ENCODE measurements at places on chromosomes 1 and 21.

DNA sequence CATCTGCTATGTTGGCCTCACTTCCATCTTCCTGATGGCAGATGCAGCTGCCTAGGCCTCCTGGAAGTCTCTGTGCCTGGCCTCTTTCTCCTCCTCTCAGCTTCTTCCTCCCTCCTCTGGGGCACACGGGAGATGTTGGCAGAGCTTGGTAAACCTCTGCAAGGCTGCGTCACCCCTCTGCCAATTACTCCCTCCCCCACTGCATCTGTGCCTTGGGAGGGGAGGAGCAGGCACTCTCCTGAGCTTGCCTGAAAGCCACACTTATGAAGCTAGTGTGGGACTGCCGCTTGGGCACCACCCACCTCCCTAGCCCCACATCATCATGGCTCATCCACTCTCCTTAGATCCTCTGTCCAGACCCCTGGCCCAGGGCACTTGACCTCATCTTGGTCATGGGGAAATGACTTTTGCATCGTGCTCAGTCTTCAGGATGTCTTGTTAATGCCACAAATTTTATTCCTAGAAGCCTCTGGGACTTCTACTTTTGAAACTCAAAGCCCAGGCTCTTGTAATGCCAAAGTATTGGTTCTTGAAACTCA is 7.3 kb upstream of the TMEM51 start:
- no peak for DNase-seq

DNA sequence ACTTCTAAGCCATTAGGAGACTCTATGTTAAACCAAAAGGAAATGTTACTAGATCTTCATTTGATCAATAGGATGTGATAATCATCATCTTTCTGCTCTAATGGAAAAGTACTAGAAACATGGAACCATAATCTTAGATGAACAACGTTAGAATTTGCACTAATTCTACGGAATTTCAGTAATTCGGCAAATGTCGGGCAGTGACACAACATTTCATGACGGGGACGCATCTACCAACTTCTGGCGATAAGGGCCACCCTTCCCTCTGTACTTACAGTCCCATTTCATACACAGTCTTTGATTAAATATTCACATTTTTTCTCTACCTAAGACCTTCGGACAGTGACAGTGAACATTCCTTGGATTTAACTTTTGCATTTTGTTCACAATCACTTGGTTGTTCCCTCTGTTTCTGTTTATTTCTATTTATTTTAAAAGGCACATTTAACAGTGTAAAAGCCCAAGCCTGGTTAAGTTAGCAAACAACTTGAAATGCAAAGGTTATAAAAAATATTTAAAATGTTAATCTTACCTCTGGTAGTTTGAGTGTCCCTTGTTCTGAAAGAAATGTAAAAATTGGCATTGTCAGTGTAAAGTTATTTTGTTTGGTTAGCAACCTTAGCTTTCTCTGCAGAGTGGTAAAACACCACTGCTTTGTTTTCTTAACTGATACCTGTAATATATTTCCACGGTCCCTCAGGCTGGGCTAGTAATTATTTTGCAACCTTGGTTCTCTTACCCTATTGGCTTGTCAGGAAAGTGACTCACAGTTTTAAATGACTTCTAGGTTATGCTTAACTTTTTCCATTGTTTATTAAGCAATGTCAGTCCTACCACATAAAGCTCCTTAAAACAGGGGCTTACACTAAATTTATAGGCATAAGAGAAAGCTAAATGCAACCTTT is 276.9 kb downstream of the VAV3 start:
- DNase-seq, result no peak

GRCh38 chr1:167728818-167729410 is 7.1 kb downstream of the MPZL1 start:
- DNase-seq, result no peak

DNA sequence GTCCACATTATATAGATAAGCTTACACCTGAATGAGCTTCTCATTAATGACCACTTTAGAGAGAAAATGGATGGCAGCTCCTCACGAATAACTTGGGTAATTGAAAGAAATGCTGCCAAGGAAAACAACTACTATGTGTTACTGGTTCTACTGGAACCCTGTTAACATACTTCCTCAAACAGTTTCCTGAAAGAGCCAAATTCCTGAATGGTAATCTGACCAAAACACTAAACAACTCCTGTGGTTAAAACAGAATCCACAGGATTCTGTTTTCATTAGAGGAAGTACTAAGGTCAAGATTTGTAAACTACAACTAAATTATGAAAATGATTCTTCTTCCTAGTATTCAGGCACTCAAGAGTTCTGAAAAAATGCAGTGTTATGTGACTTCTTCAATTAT is 107.2 kb downstream of the DNM3 start:
- DNase-seq, result no peak

- peak; percentile 96 for DNase-seq
These were observed 21.9 kb upstream of the LAPTM5 start for GRCh38 chr1:30779294-30780071.

DNA sequence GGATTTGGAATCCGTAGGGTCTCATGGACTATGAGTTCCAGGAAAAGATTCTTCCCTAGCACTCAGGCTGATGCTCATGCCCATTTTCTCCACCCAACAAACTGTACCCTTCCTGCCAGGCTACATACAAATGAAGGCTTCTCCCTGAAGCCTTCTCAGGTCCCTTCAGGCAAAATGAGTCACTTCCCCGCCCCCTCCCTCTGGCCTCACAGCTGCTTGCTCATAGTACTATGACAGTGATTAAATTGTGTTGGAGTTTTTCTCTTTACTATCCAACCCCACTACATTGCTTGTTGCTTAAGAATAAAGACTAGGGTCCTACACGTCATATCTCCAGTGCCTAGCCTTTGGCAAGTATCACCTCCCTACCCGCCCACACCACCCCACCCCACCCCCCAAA is 207.6 kb upstream of the NFIA start:
- DNase-seq, result no peak

DNA sequence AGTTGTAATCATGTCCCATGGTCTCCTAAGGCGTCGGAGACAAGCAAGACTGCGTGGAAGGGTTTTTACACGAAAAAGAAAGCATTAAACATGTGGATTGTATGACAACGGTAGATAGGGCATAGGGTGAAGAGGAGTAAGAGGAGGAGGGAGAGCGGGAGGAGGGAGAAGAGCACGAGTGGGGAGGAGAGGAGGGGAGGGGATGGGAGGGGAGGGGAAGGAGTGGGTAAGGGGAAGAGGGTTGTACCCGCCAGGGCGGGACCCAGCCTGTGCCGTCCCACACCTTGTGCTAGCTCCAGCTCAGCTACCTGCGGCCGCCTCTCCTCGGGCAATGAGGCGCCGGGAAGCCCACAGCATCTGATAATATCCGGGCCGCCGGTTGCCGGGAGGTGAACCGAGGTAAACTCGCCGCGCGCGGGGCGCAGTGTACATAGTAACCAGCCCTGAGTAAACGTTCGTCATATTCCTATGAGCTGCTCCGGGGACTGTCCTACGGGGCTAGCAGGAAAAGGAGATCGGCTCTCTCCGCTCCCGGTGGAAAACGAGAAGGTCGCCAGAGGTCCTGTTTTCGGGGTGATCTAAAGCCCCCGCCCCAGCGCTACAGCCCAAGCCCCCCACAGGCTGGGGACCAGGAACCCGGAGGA is 449 bp upstream of the RCAN3 start:
- DNase-seq, result peak; percentile 65

DNA sequence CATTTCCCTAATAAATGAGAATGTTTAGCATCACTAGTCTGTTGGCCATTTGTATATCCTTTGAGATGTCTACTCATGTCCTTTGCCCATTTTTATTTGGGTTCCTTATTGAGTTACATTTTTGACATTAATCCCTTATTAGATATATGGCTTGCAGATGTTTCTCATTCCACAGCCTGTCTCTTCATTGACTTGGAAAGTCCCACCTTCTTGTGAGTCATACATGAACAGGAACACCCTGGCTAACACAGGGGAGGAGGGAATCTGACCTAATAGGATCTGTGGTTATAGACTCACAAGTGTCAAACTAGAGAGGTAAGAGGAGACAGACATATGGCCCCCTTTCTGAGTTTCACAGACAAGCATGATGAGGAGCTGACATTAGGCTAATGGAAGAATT is 11.5 kb downstream of the ZP4 start:
- DNase-seq, result no peak

DNA sequence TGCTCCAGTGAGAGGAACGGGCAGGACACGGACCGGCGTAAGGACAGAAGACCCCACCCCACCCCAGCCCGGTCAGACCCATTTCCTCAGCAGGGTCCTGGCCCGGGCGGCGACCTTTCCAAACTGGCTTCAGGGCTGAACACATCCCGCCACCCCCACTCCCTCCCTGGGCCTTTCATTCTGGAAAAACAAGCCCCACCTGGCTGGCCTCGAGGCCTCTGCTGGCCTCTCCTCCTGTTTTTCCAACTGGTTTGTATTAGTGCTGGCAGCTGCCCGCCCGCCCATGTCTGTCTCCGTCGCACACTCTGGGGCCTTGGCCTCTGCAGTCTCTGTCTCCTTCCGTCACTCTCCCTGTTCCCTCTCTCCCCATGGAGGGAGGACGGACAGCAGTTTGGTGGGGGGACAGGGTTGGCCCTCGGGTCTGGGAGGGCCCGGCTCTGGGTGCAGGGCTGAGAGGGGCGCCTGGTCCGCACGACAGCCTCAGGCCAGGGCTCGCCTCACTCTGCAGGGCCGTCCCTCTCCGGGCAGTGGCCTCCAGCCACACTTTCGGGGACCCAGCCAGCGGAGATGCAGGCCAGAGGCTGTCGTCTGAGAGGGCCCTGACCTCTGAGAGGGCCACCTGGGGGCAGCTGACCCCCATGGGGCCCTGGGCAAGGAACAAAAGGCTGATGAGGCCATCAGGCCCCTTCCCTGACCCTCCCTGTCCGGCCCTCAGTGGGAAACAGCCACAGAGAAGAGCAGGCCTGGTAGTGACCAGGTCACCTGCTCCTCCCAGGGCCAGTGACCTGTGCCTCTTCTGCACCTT is 1.5 kb upstream of the MXRA8 start:
- DNase-seq, result no peak

- DNase-seq, result peak; percentile 36
These were observed 15.5 kb upstream of the CD247 start for GRCh38 chr1:167533851-167534300.

- DNase-seq, result no peak
These were observed 20.8 kb upstream of the IL10 start for GRCh38 chr1:206792939-206793607.

GRCh38 chr1:195278644-195279043 is 1329.6 kb downstream of the KCNT2 start:
- no peak for DNase-seq

DNA sequence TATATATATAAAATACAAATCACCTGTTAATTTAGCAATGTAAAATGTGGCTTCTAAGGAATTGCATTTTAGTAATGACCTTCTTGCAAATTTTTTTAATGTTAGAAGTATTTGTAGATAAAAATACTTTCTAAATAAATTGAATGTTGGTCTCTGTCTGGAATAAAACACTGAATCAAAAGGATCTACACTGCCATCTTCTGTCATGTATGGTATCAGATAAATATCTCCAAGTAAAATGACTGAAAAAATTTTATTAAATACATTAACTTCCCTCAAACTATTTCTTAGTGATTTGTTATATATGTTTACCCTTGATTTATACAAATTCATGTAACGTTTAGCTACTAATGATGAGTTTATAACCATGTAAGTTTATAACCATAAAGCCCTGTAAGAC is 2029.3 kb downstream of the MRPL39 start:
- DNase-seq, result no peak

DNA sequence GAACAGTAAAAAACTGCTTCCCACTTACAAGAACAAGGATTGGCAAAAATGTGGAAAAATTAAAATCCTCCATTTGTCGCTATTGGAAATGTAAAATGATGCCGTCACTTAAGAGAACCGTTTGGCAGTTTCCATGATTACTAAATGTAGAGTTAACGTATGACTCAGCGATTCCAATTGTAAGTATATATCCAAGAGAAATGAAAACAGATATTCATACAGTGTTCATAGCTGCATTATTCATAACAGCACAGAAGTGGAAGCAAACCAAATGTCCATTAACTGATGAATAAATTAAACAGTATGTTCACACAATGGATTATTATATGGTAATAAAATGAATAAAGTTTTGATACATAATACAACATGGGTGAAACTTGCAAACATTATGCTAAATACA is 971.0 kb downstream of the AMY1C start:
- DNase-seq, result no peak

GRCh38 chr1:94654031-94654430 is 112.5 kb upstream of the F3 start:
- DNase-seq, result no peak

DNA sequence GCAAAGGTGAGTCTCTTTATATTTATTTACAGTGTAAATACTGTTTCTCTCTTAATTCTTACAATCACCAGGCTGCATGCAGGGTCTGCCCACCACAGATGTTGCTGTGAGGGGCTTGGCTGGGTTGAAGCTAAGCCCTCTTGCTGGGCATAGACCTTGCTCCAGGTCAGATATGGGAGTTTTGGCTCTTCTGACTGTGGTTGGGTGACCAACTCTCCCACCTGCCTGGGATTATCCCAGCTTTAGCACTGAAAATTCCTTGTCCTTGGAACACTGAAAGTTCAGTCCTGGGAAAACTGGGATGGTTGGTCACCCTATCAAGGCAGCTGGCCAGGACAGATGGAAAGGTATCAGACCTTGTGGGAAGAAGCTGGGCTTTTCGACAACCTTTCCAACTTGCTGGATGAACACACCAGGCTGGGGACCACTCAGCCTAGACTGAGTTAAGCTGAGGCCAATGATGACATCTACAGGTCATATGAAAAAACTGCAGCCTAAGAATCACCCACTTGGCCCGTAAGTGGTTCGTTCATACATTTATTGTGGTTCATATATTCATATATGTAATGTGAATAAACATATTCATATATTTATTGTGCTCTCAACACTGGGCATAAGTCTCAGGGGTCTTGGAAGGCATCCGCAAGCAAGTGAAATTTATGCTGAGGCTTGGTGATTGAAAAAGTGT is 26.6 kb upstream of the HPDL start:
- no peak for DNase-seq

DNA sequence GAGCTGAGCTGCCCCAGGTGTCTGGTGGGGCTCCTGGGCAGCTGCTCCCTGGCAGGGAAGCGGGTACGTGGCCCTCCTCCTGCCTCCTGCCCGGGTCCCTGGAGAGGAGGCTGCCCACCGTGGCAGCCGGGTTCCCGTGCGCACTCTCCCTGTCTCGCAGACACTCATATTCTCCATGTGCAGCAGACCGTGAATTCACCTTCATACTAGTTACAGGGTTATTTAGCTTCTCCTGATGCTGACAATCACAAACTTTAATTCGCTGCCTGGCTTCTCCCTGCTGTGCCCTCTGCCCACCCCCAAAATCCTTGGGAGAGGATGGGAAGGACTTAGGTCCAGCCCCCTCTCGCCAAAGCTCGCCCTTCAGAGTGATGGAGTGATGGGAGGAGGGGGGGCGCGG is 95.3 kb downstream of the CASZ1 start:
- no peak for DNase-seq

GRCh38 chr1:46077644-46078043 is 54.8 kb downstream of the PIK3R3 start:
- DNase-seq, result no peak

- DNase-seq, result no peak
These were observed 12.4 kb downstream of the TTC4 start for GRCh38 chr1:54728027-54728426.

- DNase-seq, result no peak
These were observed 53.2 kb upstream of the C1orf87 start for GRCh38 chr1:60126723-60127122.

- DNase-seq, result no peak
These were observed 16.8 kb upstream of the STMN1 start for GRCh38 chr1:25922971-25923552.
